SK-N-SH treated with all-trans-retinoic acid at 6 μM for 48 hours (cell line): ENCODE measurements at places on chromosomes 16 and 17.

- ATAC-seq: no peak
These were observed 4.1 kb downstream of the DHODH start for GRCh38 chr16:72012607-72013006.

DNA sequence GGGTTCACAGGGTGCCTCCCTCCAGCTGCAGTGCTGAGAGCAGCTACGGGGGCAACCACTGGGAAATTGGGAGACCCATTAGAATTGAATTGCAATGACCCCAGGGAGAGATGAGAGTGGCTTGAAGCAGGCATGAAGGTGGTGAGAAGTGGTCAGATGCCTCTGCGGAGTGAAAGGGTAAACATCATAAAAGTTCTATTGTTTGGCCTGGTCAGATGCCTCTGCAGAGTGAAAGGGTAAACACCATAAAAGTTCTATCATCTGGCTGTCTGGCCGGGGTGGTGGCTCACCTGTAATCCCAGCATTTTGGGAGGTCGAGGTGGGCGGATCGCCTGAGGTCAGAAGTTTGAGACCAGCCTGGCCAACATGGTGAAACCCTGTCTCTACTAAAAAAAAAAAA is 53.5 kb downstream of the TNFRSF13B start:
- no peak for ATAC-seq

DNA sequence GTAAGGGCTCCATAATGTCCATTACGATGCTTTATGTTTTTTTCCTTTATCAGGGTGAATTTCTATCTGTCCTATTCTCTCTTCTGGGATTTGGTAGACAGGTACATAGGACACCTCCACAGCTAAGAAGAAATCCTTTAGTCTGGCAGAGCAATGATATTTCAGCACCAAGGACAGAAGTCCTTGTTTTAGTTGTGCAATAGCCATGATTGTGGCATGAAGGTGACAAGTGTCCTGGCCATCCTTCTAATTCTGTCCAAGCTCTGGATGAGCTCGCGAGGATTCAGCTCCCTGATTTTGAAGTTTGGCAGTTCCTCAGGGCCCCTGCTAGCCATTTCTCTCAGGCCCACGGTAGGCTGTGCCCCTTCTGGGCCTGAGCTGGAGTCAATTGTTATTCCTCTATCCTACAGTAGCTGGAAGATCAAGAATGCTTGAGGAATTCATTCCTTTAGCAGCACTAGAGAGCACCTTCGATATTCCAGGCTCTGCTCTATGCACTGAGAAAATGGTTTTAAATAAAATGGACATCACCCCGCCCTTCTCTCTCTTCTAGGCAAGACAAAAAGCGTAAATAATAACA is 320.8 kb downstream of the XYLT1 start:
- no peak for ATAC-seq

GRCh38 chr16:68972720-68973119 is 129.4 kb downstream of the TANGO6 start:
- ATAC-seq: peak; percentile 95

- peak; percentile 51 for ATAC-seq
These were observed 151.8 kb downstream of the ABCA8 start for GRCh38 chr17:68803164-68803929.

DNA sequence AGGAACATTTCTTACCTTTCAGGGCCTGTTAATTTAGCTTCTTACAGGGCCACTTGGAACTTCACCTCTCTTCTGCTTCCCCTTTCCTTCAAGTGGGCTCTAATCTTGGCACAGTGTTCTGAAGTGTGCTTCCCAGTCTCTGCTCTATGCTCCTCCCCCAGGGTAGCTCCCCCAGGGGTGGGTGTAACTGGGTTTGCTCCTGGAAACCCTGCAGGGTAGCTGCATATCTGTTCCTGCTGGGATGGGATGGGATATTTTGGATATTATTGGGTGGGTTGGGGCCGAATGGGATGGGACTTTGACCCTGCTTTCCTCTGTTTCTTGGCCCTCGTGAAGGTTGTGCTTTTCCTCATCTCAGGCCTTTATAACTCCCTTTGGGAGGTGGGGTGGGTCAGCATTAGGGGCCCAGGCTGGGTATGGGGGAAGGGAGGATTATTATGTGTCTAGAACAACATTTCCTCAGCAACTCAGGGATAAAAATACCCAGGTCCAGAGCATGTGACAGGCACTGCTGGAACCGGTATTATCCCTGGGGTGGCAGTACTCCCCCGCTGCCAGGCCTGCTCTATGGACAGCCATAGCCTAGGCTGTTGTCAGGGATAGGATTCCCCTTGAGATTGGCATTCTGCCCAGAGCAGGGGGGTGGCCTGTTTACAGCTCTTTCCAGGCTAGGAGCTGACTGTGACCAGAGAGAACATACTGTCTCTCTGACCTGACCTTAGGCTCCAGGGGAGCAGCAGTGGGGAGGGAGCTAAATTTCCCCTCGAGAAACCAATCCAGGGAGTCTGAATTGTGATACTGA is 5.0 kb downstream of the NFE2L1 start:
- 0 out of 3 replicates have a peak, but pooled peaks have one; percentile 1 for ATAC-seq

DNA sequence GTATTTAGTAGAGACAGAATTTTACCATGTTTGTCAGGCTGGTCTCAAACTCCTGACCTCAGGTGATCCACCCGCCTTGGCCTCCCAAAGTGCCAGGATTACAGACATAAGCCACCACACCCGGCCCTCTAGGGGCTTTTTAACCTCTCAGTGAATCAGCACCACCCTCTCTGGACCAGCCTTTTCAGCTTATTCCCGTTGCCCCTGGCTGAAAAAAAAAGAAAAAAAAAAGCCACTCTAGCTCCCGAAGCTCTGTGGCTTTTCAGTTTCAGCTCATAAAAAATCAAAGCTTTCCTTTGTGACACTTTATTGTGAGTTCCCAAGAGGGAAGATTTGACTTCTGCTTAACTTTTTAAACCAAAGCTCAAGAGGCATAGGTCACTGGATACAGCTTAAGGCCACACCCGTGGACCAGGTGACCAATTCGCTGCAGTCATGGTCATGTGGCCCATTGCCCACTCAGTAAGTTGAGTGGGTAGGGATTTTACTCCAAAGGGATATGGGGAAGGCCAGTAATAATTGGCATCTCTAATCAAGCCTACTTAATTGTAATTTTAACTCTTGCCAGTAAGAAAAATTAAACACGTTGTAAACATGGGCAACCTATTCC is 46.6 kb upstream of the MED13 start:
- ATAC-seq: no peak

DNA sequence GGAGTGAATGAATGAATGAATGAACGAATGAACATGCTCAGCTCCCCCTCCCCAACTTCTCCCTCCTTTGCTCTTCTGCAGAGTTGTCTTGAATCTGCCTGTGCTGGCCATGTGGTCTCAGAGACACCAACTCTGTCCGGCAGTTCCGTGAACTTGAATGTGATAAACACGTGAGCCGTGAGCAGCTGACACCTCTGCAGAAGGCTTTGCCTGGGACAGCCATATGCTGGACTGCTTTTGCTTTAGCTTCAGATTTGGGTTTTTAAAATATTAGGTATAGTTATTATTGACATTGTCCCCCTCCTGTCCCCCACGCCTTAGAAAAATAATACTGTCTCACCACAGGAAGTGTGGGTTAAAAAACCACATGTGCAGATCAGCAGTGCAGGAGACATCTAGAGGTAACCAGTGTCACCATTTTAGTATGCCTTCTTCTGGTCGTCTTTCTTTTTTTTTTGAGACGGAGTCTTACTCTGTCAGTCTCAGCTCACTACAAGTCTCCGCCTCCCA is 83.8 kb downstream of the ABCC1 start:
- no peak for ATAC-seq

GRCh38 chr17:77914385-77915254 is 43.9 kb upstream of the TNRC6C start:
- ATAC-seq: peak; percentile 48

DNA sequence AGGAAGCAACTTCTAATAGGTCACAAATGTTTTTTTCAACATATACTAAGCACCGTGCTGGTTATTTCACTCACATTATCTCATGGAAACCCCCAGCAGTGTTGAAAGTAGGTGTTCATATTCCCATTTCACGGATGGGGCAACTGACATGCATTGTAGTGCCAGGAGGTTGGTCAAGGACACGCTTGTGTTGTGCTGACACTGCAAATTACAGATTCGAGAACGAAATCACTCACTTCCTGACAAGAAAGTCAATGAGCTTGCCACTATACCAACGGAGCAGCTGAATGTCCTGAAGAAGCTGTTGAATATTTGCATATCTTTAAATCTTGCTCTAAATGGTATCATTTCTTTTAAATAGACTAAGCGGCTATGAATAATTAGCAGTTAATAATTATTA is 378.0 kb upstream of the C16orf82 start:
- no peak for ATAC-seq

GRCh38 chr17:10614536-10615155 is 42.5 kb downstream of the MYH3 start:
- ATAC-seq: peak; percentile 67

DNA sequence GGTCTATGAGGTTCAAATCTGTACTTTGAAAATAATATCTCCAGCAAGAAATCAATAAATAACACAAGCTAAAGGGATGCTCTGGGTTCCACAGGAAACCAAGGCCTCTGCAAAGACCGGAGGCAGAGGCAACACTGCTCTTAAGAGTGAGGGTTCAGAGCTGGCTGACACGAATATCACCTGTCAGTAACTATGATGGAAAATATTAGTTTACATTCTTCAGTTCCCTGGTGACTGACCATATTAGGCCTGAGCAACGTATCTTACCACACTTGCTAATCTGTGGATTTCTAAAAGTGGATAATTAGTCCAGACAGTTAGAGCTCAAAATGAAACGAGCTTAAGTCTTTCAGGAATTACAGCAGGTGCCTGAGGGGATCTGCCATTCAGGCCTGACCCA is 459.3 kb downstream of the HS3ST3B1 start:
- no peak for ATAC-seq

DNA sequence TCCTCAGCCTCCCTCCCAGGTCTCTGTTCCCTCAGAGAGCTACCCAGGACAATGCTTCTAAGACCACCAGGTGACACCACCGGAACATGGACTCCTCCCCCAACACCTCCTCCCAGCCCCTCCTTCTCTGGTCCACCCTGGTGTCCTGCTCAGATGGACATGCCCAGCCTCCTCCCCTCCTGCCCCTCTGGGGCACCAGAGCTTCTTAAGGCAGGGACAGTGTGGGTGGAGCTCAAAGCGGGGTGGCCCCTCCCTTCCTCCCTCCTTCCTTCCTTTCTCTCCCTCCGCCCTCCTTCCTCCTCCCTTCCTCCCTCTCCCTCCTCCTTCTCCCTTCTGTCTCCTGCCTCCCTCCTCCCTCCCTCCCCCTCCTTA is 22.7 kb downstream of the TRPV3 start:
- ATAC-seq: peak; percentile 69
